ENCODE measurements at places on chromosomes 16 and 17.

DNA sequence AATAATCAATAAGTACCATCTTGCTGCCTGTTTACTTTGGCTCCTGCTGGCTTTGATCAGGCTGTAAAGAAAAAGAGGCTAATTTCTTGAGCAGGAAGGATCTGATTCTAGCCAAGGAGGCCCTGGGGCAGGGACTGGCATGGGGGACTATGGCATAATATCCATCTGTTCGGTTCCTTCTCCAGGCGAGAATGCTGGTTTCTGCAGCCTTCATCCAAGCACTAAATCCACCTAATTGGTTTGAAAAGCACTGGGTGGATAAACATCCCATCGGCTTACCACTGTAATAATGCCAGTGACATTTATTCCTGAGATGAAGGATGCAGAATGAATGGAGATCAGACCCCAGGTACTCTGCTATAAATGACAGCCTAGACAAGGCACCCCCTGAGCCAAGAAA, 180.0 kb upstream of the ASIC2 start:
- no peak for DNase-seq

GRCh38 chr16:69831212-69832123, 69.3 kb downstream of the WWP2 start:
- no peak for DNase-seq

DNA sequence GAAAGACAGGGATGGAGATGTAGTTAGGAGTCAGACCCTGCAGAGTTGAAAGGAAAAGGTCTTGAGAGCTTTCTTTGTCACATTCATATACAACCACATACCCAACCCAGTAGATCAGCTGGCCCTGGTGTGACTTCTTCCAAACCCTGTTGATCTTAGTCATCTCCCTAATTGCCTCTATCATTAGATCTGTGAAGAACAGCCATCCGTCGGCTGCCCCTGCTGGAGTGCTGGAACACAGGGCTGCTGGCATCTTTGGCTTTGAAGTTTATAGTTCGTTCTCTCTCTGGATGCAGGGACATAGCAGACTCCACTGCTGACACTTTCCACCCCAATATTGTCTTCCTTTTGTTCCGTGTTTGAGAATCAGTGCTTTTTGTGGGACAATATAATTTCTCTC, 10.4 kb upstream of the SMG8 start:
- DNase-seq: no peak

GRCh38 chr16:69113216-69113615, 7.8 kb downstream of the HAS3 start:
- DNase-seq: no peak

- DNase-seq: no peak
Observed at GRCh38 chr16:9843424-9844018, 338.7 kb downstream of the GRIN2A start.

DNA sequence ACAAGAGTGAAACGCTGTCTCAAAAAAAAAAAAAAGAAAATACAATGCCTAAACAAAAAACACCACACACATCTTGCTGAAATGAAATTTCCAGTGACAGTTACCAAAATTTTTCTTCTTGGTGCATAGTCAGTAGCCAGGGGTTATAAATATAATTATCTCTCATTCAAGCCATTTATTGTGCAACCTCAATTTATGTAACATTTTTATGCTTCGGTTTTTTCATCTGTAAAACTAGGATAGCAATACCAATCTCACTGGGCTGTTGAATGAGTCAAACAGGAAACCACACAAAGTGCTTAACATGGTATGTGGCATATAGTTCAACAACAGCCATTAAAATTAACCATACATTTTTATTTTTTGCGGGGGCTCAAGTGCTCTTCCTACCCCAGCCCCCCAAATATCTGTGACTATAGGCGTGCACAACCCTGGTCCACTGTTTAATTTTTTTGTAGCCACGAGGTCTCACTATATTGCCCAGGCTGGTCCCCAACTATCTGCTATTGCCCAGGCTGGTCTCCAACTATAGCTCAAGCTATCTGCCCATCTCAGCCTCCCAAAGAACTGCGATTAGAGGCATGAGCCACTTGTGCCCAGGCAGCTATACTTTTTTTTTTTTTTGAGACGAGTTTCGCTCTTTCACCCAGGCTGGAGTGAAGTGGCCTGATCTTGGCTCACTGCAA, 2.6 kb downstream of the COG4 start:
- DNase-seq: no peak

DNA sequence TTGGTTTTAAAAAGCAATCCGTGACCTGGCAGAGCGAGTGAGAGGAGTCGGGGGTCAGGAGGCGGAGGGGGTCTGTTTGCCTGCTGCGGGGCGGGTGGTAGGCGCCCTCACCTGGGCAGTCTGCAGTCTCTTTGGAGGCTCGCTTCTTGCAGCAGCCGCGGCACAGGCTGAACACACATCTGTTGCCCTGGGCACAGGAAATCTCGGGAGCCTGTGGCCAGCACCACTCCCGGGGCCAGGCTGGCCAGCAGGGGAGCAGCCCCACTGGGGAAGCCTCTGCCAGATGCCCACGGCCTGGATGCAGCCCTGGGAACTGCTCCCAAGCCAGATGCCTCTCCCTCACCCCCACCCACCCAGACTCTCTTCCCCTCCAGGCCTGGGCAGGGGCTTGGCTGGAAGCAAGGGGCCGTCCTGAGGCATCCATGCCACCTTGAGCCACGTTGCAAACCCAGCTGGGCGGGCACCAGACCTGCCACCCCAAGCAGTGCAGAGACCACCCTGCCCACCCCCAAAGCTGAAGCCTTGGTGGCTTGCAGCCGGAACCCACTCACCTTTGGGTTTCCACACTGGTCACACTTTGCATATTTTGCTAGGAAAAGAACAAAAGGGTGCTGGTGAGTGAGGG, 6.6 kb downstream of the GPS1 start:
- DNase-seq: no peak

DNA sequence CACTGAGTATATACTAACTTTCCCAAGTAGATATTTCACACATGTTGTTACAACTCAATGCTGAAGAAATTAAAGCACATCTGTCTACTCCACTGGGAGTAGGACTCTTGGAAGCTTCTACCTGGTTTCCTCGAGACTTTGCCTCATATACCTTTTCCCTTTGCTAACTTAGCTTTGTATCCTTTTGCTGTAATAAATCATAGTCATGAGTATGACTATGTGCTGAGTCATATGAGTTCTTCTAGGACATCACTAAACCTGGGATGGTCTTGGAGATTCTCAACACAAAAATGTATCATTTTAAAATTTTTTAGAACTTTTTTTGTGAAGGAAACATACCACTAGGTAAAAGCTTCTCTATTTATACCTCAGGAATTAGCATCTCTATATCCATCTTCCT, 39.8 kb downstream of the ABCA5 start:
- DNase-seq: no peak

DNA sequence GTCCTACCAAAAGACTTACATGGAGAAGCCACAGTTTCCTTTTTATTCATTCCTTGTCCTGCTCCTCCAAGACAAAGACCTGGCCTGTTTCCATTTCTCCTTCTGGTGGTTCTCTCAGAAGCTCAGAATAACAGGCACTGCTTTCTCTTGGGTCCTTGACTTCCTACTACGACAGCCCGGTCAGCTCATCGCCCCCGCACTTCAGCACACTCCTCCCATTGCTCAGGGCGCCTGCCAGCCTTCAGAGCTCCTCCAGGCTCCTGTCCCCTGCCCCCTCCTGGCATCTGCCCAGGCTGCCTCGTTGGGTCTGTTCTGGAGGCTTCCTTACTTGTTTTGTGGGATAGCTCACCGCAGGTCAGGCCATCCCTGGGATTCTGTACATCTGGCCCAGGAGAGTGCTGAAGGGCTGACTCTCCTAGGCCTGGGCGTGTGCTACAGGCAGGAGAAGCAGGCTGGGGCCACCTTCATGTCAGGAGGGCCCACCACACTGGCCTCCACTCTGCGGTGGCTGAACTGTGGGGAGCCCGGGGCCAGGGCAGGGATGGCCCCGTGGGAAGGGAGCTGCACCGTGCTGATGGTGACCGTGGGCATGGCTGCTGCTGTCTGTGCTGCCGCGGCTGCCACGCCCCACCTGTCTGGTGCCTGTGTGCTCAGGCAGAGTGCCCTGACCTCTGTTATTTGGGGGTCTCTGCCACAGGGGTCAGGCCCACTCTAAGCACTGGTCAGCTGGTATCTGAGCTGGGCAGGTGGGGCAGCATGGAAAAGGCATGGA, 17.7 kb downstream of the TCF25 start:
- no peak for DNase-seq

DNA sequence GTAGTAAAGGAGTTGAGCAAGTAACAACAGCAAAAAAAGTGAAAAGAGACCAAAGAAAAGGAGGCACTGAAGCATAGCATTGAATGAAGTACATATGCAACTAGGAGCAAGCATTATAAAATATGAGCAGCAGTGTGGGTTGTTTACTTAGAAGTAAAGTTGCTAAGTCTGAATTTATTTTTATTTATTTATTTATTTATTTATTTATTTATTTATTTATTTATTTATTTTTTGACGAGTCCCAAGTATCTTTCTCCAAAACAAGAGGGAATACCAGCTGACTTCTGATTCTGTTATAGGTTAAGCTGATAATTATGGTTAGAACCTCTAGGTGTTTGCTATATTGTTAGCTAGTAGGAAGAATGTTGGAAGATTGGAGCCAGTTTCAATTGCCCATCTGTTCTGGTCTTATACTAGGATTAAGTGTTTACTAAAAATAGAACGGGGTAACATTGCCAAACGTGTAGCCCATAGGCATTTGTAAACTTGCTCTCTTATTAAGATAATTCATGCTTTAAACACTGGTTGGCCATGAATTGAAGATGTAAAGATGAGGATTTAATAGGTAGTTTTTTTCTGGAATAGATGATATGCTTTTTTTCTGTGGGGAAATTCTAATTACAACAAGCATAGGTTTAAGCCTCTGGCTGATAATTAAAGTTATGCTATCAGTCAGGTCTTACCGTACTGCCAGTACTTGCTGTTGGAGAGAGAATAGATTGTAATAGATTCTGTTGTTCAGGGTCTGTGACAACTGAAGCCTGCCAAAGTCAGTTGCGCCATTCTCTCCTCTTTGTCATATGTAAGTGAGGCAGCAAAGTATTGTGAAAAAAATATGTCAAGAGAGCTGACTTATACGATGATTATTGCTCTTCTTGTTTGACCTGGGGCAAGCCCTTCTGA, 66.7 kb downstream of the PPM1E start:
- DNase-seq: no peak

DNA sequence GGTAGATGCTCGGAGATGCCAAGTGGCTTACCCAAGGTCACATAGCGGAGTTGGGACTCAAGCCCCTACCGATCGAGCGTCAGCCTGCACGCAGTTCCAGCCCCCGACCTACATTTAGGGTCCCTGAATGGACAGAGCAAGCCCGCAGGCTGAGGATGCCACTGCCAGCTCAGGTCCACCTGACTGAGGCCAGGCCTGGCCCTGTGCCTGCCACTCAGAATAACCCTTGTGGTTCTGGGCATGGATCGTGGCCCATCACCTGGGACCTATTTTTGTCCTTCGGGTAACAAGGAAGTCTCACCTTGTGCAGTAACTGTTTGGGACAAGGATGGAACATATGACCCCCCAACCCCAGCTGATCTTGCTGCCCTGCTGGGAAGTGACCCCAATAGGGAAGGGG, 17.1 kb downstream of the CDH16 start:
- no peak for DNase-seq

GRCh38 chr16:85914423-85914794, 15.4 kb downstream of the IRF8 start:
- DNase-seq: no peak

DNA sequence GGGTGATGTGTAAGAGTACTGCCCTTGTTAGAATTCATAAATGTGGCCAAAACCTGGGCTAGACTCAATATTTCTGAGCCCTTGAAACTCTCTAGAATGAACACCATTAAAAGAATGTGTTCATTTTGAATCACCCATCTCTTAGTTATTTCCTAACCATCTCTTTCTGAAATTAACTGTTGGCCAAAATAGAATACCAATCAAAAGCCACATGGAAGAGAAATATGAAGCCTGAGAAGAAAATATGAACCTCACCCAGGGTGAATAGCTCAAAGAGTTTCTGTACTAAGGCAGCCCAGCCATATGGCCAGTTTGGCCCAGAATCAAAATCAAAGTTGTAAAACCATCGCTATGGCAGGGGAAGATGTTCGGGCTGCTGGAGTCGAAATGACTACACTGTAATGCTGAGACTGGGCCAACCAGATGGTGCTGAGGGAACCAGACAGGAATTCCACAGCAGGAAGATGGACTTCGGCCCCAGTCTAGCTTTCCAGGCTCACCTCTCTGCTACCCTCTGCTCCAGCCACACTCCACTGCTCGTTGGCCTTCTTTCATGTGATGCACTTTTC, 154.3 kb upstream of the ZFHX3 start:
- DNase-seq: no peak

GRCh38 chr16:68445458-68445857, 2.9 kb downstream of the SMPD3 start:
- DNase-seq: no peak

DNA sequence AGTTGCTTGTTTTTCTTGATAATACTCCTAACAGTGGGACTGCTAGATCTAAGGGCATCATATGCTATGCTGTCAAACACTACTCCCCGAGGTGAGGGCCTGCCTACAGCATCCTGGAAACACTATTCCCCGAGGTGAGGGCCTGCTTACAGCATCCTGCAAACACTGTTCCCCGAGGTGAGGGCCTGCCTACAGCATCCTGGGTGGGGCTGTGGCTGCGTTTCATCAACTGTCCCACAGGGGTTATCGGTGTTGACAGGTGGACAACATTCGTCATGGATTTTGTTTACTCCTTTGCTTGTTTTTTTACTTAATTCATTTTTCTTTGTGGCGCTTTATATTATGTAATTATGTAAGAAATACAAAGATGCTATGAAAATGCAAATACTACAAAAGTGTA, 22.5 kb downstream of the NPRL3 start:
- no peak for DNase-seq

DNA sequence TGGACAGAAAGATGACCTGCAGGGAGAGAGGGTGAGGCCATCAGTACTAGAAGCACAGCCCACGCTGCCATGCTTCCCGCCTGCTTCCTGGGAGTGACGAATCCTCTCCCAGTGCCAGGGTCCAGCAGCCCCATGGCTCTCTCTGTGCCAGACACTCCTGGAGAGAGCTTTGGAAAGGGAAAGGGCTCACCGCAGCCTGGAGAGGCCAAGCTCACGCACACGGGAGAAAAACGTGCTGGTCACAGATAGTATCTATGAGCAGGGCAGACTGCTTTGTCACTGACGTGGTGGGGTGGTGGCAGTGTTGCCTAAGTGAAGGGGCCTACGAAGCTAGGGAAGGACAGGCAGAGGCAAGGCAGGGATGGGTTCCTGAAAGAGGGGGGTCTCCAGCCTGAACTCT, 5.4 kb downstream of the WBP2 start:
- DNase-seq: no peak

GRCh38 chr17:39607057-39607850, 466 bp downstream of the NEUROD2 start:
- no peak for DNase-seq

DNA sequence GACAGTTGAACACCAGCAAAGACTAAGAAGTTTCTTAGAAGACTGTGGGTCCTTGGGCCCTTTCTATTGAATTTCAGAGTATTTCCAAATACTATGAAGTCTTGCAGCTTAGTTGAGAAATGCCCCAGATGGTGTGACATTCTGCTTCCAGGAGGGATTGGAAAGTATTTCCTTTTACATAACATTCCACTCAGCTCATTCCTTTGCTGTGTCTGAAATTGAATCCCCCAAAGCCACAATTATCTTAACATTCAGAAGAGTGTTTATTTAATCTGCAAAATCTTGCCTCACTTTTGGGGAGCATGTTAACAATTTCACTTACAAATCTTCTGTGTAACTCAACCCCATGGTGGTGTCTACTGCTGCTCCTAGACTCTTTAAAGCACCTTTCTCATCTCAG, 307.7 kb downstream of the WWOX start:
- no peak for DNase-seq

Measured in activated T-helper 1 cell treated with anti-CD3 and anti-CD28 coated beads, Interleukin-2, amount 50 U/mL, for 16 hours (primary cell).